ENCODE measurements at places on chromosomes 4 and X. TPM values are rescaled to one million over a fixed set of nuclear protein-coding genes. Genes with fewer than 3 reads are reported as not detected.

Gene RXFP1
- not detected for total RNA-seq

DNA sequence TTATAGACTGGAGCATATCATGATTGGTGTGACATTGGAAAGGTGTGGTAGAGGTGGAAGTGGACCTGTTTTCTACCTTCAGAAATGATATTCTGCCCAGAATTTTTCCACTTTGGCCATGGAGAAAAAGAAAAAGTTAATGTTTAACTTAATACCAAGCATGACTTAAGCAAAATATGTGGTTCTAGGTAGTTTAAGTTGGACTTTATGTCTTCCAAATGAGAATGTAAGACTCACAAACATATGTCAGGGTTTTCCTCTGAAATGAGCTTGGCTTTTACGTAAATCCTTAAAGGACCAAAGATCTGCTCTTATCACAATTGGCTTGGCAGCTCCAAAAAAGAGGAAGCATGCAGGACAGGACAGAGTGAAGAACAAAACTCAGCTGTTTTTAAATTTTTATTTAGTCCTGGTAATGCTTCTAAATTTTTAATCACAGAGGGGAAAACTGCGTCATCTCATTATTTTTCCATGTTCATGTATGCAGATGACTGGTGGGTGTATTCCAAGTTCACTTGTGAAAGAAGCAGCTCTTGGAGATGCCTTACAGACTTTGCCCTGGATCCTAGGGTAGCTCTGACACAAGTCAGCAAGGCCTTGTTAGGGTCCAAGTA, 98.2 kb downstream of the ANK2 start:
- DNase-seq, result no peak

Gene WFS1
- 97.2 TPM for total RNA-seq

- no peak for DNase-seq
Measured at GRCh38 chr4:12712648-12713339, 771.3 kb downstream of the RAB28 start.

- DNase-seq, result no peak
Measured at GRCh38 chr4:19844446-19844845, 407.3 kb upstream of the SLIT2 start.

Gene TEX13B
- not detected for total RNA-seq

Gene GIMD1
- not detected for total RNA-seq

GRCh38 chr4:69239557-69240168, 25.1 kb upstream of the UGT2B11 start:
- DNase-seq, result no peak

Gene MID1
- total RNA-seq, result 16.6 TPM

Gene PRSS12
- 0.16 TPM for total RNA-seq

DNA sequence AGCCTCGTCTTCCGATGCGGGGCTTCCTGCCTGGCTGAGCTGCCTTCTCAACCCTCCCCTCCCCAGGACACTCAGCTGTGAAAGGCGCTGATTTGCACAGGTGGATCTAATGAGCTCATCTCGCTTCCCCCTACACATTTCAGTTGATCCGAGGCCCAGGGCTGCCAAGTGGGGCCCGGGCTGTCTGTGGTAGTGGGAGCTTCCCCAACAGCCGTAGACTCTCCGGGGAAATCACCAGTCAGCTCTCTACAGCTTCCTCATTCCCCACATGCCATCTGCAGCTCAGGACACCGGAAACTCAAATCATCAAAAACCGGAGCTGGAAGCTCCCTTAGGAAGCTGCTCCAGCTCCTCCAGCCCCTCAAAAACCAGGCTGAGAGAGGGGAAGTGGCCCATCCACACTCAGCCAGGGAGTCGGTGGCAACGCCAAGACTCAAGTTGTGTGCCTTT, 56.2 kb downstream of the SMIM20 start:
- DNase-seq, result peak; percentile 80

Measured in mesenteric fat pad (tissue), 1 donor.